Cardiac ventricle fibroblast (primary cell): ENCODE measurements at places on chromosomes 4 and X. TPM values are rescaled to one million over a fixed set of nuclear protein-coding genes. Genes with fewer than 3 reads are reported as not detected.

SSX4B gene
- not detected in 2 replicates for total RNA-seq

FAM47B gene
- not detected in 2 replicates for total RNA-seq

TMEM144 gene
- 6.4 and 9.0 TPM in 2 replicates for total RNA-seq

CT45A2 gene
- not detected in 2 replicates for total RNA-seq

SPANXB1 gene
- total RNA-seq: not detected in 2 replicates

OPHN1 gene
- 2.9 and 4.1 TPM in 2 replicates for total RNA-seq

ASB5 gene
- total RNA-seq: not detected in 2 replicates
